ENCODE measurements at places on chromosomes 4 and X.

DNA sequence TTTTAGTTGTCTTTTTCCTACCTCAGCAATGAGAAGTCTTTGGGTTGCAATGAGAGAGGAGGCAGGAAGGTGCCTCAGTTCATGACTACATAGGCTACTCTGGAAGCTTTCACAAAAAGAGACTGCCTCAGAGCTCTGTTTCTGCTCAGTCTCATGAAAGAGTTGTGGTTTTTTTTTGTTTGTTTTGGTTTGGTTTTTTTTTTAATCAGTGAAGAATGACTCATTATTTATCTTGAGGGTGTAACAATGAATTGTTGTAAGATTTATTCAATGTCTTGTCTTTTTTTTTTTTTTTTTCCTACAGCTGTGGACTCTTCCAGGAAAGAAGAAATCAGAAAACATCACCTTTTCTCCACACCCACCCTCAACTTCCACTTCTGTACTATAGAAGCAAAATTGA lies 67.5 kb upstream of the CXCL13 start:
- DNase-seq: no peak

DNA sequence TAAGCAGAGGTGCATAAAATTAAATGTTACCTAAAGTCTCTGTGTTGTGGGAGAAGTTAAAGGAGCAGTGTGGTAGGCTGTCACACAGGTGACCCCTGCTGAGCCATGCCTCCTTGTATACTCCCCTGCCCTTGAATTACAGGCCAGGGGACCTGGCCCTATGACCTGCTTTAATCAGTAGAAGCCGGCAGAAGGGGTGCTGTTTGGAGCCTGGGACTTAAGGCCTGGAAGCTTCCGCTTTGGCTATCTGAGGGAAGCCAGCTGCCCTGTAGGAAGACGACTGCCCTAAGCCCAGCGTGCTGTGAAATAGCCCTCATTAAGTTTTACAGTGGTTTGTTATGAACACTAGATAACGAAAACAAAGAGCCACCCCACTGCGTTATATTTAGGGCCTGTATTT lies 34.1 kb downstream of the SPINK2 start:
- no peak for DNase-seq

- DNase-seq: no peak
Observed at GRCh38 chr4:105126311-105127169, 20.1 kb upstream of the TET2 start.

DNA sequence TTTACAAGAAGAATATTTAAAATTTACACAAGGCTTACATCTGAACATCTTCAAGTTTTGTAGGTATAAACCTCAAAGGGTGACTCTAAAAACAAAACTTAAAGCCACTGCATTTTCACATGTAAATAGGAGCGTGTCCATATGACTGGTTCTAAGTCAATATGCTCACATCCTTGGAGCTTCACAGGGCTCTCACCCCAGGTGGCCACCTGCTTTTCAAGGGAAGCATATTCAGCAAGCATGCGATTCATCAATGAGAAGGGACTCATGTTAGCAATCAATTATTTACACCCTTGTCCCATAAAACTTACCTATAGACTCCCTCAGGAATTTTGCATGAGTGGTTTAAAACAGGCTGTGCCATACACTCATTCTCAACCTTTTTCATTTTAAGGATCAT lies 17.8 kb upstream of the KLHL34 start:
- no peak for DNase-seq

DNA sequence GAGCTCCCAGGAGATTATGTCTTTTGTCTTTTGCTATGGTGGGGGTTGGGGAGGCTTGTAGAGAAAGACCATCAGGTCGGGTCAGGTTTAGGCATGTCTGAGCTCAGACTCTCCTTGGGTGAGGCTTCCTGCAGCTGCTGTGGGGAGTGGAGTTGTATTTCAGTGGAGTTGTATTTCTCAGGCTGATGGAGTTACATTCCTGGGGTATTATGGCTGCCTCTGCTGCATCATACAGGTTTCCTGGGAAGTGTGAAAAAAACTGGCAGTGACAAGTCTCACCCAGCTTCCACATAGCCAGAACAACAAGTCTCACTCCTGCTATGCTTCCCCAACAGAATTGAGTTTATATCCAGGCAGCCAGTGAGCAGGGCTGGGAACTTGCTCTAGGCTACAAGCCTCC lies 119.3 kb downstream of the VSIG4 start:
- no peak for DNase-seq

Data from ecto neural progenitor cell (in vitro differentiated cells).